Osteoblast (primary cell): ENCODE measurements at places on chromosomes 12 and 14.

GRCh38 chr12:96812153-96812552 is 94.9 kb upstream of the NEDD1 start:
- DNase-seq = no peak

DNA sequence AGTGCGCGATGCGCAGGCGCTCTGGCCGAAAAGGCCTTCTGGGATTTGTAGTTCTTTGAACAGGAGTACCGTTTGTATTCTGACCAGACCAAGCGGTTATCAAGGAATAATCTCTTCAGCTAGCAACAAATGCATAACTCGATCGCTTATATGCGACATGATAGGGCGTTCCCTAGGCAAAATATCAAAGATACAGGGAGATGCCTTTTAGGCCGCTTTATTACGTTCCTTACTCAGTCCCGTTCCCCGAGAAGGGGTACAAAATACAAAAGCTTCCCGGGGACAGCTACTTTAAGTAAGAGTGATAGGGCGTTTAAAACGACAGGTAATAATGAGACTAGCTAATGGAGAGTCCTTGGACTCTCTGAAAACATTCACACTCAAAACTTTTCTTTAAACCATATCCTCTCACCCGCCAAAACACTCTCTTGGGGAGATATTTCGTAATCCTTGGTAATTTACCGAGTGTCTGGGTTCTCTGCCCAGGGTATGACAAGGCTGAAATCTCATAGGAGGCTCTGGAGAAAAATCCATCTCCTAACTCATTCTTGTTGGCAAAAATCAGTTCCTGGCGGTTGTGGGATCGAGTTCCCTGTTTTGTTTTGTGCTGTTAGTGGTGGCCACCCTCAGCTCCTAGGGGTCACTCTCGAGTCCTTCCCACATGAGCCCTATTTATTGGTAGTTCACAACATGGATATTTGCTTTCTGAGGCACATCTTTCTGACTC is 412 bp upstream of the SNW1 start:
- peak; percentile 71 for DNase-seq

DNA sequence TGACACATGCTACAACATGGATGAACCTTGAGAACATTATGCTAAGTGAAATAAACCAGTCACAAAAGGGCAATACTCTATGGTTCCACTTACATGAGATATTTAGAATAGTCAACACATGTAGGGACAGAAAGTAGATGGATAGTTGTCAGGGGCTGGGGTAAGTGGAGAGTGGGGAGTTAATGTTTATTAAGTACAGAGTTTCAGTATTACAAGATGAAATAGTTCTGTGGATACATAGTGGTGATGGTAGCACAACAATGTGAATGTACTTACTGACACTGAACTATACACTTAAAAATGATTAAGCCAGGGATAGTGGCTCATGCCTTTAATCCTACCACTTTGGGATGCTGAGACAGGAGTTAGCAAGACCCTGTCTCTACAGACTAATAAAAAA is 8.7 kb downstream of the NUP107 start:
- no peak for DNase-seq

DNA sequence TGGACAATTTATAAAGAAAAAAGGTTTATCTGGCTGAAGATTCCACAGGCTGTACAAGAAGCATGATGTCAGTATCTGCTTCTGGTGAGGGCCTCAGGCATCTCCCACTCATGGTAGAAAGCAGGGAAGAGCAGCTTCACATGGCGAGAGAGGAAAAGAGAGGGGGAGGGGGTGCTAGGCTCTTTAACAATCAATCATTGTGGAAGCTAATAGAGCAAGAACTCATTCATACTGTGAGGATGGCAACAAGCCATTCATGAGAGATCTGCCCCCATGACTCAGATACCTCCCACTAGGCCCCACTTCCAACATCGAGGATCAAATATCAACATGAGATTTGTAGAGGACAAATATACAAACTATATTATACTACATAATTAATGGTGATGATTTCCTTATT is 361.9 kb upstream of the FAR2 start:
- DNase-seq = no peak
